NCI-H187 (cell line): ENCODE measurements at places on chromosomes 3 and 15.

DNA sequence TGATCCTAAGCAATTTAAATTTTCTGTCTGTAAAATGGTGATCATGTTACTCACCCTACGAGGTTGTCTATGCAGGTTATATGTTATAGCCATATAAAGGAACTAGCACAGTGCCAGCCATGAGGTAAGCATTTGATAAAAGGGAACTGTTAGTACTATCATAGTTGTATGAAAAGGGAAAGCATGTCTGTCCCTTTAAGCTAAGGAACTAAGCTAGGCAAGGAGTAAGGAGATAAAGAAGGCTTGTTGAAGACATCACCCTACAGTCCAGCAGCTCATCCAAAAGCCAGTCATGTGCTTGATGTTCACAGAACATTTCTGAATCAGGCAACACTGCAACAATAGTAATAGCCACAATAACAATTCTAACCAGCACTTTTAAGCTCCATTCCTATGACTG lies 243.9 kb downstream of the ZBTB20 start:
- DNase-seq: no peak

- DNase-seq: no peak
These were observed 1.6 kb upstream of the CCDC33 start for GRCh38 chr15:74234598-74234875.

GRCh38 chr3:24551626-24552025 lies 57.0 kb upstream of the THRB start:
- no peak for DNase-seq

DNA sequence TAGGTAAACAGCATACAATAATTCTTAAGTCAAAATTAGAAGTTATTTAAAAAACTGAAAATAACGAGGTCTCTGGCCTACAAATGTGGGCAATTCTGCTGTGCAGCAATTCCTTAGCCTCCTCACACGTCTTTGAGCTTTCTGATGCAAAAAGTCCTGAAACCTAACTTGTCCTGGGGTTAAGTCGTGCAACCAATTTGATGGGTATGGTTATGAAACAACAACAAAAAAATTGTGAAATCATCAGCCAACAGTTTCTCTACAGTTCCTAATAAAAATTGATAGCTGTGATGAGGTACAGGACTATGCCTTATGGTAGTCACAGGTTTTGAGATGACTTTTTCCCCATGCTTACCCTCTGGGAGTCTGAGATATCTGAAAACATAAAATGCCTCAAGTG lies 6.5 kb upstream of the GLB1 start:
- no peak for DNase-seq

DNA sequence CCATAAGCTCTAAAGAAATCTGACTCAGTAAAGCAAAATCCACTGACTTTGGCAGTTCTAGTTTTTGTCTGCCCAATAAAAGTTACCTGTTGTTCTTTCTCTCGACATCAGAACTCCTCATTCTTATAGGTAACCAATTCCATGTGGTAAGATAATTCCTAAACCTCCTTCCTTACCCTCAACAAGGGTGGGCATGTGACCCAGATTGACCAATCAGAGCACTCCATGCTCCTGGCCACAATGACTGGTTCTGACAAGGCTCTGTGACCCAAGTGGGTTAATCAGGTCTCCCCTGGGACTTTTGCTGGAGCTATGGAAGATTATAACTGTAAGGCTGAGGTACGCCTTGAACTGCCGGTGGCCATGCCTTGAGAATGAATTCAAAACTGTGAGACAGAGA lies 31.7 kb downstream of the LINS1 start:
- no peak for DNase-seq

DNA sequence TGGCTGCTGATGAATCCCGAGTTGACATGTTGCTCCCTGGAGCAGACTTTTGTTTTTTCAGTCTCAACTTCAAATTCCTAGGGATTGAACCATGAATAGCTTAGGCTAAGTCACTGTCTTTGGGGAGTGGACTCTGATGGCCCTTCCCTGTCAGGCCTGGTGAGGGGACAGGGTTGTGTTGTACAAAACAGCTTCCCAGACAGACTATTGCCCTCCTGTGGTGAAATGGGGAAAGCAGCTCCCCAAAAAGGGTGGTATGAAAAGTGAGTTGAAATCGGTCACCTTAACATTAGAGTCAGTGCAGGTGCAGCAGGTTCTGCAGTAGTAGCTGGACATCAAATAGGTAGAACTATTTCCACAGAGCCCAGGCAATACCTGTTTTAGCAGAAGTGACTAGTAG lies 775.6 kb downstream of the ROBO2 start:
- no peak for DNase-seq

DNA sequence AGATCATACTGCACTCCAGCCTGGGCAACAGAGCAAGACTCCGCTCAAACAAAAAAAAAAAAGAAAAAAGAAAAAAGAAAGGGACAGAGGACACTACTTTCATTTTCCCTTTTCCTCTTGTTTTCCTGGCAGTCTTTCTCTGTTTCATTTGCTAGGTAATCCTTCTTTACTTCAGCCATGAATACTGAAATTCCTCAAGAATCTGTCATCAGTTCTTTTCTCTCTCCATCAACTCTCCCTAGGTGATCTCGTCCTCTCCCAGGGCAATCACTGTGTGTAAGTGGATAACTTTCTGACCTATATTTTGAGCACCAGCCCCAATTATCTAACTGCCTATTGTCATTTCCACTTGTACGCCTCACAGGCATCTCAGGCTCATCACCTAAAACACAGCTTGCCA lies 51.5 kb downstream of the TTC23 start:
- DNase-seq: no peak

DNA sequence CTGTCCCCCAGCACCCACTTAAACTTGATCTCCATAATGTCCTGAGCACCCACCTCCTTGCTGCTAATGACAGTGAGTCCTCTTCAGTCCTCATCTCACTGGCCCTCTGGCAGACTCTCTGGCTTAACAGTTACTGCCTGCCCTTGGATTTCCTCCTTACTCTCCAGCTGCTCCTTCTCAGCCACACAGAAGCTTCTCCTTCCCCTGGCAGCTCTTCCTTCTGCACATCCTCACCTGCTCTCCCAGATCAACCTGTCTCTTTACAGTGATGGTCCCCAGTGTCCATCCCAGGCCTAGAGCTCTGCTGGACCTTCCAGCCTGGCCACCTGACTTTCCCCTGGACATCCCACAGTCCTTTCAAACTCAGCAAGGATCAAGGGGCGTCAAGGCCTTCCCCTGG lies 47.4 kb upstream of the SMAD3 start:
- DNase-seq: no peak

GRCh38 chr3:59940718-59941117 lies 890.9 kb upstream of the CFAP20DC start:
- no peak for DNase-seq

DNA sequence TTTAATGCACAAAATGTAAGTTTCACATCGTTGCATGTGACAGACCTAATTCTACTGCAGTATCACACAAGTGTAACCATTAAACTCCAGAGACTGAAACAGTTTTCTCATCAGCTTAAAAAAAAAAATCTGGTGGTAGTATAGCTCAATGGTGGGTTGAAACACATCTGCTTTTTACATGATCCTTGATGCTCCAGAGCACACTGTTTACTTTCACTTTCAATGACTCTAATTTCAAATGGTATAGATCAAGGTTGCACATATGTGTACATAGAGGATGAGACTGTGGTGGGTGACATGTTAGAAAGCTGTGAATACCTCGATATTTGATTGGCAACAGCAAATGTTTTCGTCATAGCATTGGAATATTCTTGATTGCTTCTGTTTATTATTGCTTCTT lies 22.4 kb downstream of the MCTP2 start:
- no peak for DNase-seq

DNA sequence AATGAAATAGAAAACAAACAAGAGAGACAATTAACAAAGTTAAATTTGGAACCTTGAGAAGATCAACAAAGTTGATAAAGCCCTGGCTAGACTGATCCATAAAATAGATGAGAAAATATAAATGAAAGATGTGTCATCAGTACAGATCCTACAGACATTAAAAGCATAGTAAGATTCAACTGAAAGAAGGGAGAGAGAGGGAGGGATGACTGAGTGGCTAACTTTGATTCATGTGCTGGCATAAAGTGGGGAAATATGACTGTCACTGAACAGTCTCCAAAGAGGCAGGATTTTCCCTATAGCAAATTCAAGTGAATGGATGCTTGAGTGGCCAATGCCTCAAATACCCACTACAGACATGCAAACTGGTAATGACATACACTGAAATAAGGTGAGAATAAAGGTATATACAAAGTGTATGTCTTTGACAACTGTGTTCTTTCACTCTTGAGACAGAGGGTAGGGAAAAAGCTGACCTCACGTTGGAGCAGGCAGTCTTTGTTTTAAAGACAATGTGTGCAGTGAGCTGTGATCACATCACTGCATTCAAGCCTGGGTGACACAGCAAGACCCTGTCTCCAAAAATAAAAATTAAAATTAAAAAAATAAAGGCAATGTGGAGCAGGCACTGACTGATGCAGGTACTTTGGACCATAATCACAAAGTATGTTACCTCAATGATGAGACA lies 35.9 kb upstream of the CHD2 start:
- DNase-seq: no peak

DNA sequence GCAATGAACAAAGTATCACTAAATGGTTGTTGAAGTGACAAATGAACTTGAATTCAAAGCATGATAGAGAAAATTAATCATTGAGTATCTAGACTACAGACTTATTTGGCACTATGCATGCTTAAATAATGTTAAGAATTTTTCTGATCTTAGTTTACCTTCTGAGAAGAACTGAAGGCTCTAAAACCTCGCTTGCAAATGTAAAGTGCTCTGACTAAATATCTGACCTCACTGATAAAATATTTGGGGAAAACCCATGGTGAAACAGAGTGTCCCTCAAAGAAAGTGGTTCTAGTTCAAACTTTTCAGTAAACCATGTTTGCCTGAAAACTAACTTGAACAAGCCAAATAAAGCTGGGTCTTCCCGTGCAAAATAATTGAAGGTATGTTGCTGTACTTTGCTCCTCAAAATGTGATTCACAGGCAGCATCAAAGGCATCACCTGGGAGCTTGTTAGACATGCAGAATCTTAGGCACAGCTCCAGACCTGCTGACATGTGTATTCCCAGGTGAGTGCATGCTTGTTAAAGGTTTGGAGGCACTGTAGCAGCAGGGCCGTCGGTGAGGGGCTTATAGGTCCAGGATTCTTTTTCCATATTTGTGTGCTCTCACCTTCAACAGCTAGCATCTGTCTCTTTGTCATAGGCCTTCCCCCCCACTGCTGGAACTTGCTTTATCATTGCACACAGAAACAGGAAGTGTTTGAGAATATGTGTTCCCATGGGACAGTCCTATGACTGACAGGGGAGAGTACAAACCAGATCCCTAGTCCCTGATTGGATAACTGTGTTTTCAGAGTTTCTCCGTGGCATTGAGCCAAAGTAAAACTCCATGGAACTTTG lies 524.2 kb upstream of the LMCD1 start:
- DNase-seq: no peak

DNA sequence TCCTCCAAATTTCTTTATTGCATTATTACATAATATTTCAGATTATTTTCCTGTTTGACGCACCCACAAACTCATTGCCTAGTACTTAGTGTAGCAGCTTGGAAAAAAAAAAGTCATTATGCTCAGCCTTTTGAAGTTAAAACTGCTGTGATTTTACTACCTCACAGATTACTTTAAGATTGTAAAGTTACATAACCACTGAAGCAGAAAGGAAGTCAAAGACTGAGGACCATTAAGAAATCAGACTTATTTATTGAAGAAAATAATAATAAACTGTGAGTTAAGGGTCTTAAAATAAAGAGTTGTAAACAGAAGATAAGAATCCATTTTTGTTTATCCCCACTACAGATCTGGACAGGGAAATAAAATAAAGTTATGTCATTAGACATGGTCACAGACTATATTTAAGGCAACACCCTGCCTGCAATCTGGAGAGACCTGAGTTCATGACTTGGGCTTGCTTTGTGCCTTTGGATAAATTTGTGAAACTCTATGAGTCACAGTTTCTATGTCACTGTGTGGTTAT lies 212.1 kb upstream of the ROBO2 start:
- DNase-seq: no peak

GRCh38 chr3:72376956-72377710 lies 471.1 kb downstream of the SHQ1 start:
- DNase-seq: no peak

GRCh38 chr3:107116251-107116650 lies 261.0 kb upstream of the CCDC54 start:
- DNase-seq: no peak

- no peak for DNase-seq
These were observed 90.0 kb upstream of the ADPGK start for GRCh38 chr15:72873379-72874233.
